Gastrocnemius medialis (tissue), 4 donors: ENCODE measurements at places on chromosomes 13 and 19.

DNA sequence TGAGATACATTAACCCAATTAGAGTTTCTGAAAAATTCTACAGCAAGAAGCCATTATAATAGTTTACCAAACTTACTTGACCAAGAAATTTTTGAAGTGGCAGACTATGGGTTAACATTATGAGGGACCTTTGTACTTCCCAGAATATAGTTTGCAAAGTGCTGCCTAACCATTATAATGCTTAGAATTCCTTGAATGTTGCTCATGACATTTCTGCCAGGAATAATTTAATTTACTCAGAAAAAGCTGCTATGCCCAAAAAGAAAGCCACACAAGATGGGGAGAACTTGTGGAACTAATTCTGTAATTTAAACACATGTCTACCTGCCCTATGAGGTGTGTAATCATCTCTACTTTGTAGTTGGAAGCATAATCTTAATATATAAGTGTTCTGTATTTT, 58.1 kb upstream of the MYCBP2 start:
- no peak for DNase-seq

- peak; percentile 53 for DNase-seq
Observed at GRCh38 chr19:2275588-2276428, 6.2 kb downstream of the PEAK3 start.

- DNase-seq, result no peak
Observed at GRCh38 chr13:96460609-96461008, 370.7 kb downstream of the HS6ST3 start.

DNA sequence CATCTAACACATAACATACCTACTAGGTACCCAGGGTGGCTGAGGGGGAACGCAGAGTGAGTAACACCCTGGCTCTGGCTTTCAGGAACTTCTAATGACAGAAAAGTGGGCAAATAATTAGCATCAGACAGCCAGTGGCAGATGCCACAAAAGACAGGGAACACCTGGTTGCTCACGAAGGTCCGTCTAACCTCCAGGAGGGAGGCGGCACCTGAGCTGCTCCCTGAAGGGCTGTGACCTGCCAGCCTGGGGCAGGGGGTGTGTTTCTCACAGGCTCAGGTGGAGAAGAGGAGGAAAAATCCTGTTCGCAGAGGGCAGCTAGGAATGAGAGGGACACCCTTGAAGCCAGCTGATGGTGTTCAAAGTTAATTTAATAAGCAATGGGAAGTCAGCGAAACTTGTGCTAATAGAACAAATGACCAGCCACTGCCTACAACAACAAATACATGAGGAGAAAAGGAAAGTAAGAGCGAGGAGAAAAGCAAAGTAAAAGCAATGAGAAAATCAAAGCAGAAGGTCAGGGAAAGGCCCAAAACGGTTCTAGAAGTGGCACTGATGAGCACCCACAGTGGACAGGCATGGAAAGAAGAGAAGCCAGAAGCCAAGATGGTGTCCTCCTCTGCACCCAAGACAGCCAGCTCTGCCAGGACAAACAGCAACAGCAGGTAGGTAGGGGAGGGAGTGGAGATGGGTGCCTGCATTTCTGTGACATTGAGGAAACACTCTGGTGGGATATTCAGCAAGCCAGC, 87.3 kb downstream of the STK24 start:
- DNase-seq, result no peak

DNA sequence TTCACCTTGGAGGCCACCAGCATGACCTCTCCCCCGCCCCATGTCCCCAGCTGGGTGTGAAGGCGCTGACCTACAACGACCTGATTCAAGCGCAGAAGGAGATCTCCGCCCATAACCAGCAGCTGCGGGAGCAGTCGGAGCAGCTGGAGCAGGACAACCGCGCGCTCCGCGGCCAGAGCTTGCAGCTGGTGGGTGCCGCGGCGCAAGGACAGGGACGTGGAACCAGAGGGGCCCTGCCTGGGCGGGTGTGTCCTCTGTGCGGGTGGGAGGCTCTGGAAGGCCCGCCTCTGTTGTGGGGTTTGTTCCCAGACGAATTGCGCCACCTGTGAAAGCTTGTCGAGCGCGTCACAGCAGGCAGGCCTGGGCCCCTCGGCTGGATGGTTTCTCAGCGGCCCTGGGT, 22.3 kb downstream of the PLEKHJ1 start:
- DNase-seq, result peak; percentile 59

DNA sequence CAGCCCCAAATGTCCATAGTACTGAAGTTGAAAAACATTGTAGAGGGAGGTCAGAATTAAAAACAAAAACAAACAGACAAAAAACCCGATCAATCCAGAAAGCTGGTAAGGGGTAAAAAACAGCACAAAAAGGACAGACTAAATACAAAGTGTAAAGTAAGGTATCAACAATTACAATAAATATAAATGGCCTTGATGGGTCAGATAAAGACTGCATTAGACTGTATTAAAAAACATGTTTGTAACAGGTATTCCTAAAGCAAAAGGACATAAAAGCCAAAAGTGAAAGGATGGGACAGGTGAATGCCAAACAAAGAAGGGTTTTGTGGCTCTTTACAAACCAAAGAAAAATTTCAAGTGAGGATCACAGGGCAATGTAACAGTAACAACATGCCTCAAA, 16.3 kb downstream of the ZNF329 start:
- DNase-seq, result no peak

DNA sequence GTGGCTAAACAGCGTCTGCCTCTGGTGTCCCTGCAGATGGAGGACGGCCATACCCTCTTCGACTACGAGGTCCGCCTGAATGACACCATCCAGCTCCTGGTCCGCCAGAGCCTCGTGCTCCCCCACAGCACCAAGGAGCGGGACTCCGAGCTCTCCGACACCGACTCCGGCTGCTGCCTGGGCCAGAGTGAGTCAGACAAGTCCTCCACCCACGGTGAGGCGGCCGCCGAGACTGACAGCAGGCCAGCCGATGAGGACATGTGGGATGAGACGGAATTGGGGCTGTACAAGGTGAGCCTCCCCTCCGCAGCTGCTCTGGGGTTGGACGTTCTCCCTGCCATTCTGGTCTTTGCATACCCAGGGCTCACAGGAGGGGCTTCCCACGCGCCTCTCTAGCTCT, 19.9 kb downstream of the UHRF1 start:
- no peak for DNase-seq

GRCh38 chr19:49114630-49115363, 627 bp downstream of the LIN7B start:
- DNase-seq, result peak; percentile 72

GRCh38 chr19:1254081-1254527, 5.7 kb downstream of the MIDN start:
- DNase-seq, result no peak

DNA sequence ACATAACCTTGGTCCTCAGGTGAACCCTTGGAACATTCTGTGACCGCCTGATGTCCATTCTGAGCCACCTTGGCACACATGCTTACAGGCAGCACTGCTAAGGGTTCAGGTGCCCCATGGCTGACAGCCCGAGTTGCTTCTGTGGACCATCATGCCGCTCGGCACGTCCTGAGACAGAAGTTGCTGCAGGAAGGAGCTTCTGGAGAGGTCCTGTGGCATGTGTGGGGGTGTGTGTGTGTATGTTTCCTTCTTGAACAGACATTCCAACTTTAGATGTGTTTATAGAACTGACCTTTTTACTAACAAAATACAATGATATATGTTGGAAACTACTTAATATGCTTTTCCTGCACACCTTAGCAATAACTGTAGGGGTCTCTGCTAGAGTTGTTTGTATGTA, 4.8 kb upstream of the C1QTNF9 start:
- DNase-seq, result no peak

DNA sequence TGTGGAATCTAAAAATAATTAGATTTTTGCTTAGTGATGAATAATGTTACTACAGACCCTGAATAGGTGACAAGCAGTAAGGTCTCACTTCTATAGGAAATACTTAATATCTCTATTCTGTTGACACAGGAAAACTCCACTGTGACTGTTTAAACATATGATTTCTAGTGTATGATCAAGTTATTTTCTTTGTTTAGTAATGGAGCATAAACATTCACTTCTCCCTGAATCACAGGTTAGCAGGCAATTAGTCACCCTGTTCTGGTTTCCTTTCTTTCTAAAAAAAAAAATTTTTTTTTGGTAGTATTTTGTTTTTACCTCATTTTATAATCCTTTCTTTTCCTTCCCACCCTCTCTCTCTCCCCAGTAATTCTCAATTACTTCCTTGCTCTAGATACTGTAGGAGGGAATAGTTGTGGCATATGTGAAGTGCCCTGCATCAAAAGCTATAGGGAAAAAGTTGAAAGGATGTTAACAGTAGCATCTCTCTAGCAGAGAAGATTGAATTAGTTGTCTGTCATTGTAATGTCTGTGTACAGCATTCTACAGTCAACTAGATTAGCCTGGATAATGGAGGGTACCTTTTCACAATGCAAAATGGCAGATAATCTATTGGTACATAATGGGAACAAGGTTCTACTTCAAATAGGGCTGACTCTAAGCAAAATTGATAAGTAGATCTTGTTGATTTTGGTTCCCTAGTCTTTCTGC, 3.5 kb downstream of the HS6ST3 start:
- DNase-seq, result no peak

- peak; percentile 89 for DNase-seq
Observed at GRCh38 chr19:49844138-49845095, 6.5 kb upstream of the PTOV1 start.

- no peak for DNase-seq
Observed at GRCh38 chr13:27592865-27593264, 27.5 kb downstream of the LNX2 start.

- no peak for DNase-seq
Observed at GRCh38 chr13:107712145-107712860, 503.0 kb downstream of the LIG4 start.

DNA sequence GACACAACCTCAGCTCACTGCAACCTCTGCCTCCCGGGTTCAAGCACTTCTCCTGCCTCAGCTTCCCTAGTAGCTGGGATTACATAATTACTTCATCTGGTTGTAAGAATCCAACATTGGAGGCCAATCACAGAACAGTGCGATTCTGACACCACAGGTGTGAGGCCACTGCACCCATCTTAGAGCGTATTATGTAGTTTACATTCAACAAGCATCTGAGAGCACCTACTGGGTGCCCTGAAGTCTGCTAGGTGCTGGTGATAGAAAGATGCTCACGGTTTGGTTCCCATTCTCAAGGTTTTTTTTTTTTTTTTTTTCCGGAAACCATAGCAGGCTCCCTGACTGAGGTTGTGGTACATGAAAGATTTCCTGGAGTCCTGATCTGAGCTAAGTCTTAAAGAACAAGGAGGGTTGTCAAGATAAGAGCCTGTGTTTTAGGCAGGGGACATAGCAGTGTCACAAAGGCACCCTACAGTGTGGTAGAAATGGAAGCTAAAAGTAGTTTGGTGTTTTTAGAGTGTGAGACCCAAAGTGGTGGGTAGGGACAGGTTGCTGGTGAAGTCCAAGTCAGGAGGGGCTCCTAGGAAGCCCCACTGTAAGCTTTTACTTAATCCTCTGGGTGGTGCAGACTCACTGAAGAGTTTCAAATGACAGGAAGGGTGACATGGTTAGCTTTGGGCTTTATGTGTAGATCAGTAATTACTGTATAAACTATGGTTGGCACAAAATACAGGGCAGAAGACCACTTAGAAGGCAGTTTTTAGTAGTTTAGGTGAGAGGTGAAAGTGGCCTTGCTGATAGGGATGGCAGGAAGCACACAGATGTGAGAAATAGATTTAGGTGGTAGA, 15.2 kb downstream of the SAE1 start:
- DNase-seq, result no peak

DNA sequence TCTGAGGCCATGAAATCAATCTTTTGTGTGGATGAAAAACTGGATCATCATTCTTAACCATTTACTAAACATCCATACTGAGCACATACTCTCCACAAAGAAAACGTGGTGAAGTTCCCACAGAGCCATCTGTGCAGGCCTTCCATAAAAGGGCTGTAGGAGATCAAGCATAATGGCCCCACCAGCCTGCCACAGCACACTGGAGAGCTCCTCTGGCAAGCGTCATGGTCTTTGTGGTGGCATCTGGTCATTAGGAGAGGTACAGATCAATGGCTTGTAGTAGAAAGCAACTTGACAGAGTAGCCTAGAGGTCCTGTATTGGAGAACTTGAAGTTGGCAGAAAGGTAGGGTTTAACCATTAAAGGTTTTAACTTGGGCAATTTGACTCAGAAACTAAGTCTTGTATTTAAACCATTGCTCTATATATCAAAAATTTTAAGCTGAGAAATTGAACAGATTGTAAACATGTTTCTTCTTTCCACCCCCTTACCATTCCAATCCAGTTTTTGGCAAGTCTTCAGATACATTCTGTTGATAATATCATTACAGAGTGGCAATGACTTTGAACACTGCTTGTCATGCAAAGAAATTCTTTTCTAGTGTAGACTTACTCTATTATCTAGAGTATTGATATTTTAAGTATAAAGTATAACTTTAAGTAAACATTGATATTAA, 128.3 kb downstream of the LMO7 start:
- DNase-seq, result no peak

DNA sequence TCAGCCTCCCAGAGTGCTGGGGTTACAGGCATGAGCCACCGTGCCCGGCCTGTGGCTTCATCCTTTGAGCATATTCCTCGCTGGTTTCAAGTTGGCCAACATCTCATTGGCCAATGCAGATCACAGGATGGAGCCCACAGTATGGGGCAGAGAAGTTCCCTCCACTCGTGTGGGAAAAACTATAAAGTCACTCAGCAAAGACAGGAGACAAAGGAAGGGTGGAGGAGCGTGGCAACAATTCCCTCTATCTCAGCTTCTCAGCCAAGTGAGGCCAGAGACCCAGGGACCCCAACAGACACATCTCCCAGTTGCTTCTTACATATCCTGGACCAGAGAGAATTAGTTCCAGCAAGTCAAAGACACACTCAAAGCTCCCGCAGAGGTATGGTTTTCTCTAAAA, 184.6 kb upstream of the SOX1 start:
- no peak for DNase-seq
